ENCODE measurements at places on chromosomes 6 and 20. TPM values are rescaled to one million over a fixed set of nuclear protein-coding genes. Genes with fewer than 3 reads are reported as not detected.

Gene SNX9
- 38.0 TPM for total RNA-seq

Gene KCNS1
- total RNA-seq, result not detected

Gene GLP1R
- total RNA-seq, result not detected

Gene IGF2R
- total RNA-seq, result 64.8 TPM

Gene MUC21
- not detected for total RNA-seq

Gene GNMT
- 40.1 TPM for total RNA-seq

Gene SRC
- total RNA-seq, result 12.0 TPM

Gene TAB2
- 25.8 TPM for total RNA-seq

Gene PACSIN1
- total RNA-seq, result 0.06 TPM

Gene HTR1E
- not detected for total RNA-seq

Gene SSTR4
- not detected for total RNA-seq

GRCh38 chr20:13436530-13436929, 202.2 kb downstream of the TASP1 start:
- no peak for DNase-seq
- no peaks in the 10 kb centered on the region for H3K36me3 ChIP-seq
- no peak overlapping the region for H3K27ac ChIP-seq
- H3K4me1 ChIP-seq, result no peaks in the 10 kb centered on the region

DNA sequence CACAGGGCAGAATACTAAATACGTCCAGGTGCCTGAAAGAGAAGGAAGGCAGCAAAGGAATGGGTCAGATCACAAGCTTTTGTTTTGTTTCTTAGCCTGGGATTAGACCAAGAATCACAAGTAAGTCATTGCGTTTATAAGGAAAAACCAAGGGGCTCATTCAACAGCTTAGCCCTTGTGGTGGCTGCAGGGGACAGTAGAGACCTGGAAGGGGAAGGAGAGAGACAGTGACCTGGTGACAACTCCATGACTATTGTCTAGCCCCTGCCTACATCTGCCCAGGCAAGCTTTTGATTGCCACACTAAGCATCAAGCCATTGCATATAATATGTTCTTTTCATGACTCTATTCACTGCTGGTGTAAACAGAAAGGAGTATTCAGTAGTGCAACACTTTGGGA, 30.2 kb upstream of the TBC1D7 start:
- H3K27ac ChIP-seq, result no peak overlapping the region
- no peaks in the 10 kb centered on the region for H3K27me3 ChIP-seq
- H3K4me1 ChIP-seq, result no peaks in the 10 kb centered on the region
- no peak for DNase-seq
- H3K4me3 ChIP-seq, result no peak overlapping the region
- H3K36me3 ChIP-seq, result no peaks in the 10 kb centered on the region

GRCh38 chr6:106600329-106600728, 29.0 kb downstream of the RTN4IP1 start:
- DNase-seq, result no peak
- H3K36me3 ChIP-seq, result no peaks in the 10 kb centered on the region
- H3K4me1 ChIP-seq, result no peaks in the 10 kb centered on the region
- H3K4me3 ChIP-seq, result no peak overlapping the region
- H3K27me3 ChIP-seq, result no peaks in the 10 kb centered on the region

DNA sequence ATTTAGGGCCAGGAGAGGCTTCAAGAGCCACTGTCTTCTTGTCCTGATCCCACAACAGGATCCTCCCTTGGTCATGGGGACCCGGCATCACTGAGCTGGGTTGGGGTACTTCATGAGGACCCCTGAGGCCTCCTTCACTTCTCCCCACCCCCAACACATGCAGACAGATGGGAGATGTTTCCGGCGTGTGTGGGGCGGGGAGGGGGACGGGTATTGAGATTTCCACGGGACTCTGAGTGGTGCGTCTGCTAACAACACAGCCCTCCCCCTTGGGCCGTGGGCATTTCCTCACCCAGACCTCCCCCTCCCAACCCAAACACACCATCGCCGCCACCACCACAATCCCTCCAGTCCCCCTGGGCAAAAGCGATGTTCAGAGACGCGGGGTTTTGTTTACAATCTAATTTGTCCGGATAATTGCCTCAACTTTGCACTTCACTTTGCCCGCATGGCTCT, 906 bp upstream of the FOXP4 start:
- no peaks in the 10 kb centered on the region for H3K36me3 ChIP-seq
- peak overlapping the region; percentile 34 for H3K4me3 ChIP-seq
- H3K27me3 ChIP-seq, result no peaks in the 10 kb centered on the region
- no peak for DNase-seq
- H3K27ac ChIP-seq, result no peak overlapping the region

DNA sequence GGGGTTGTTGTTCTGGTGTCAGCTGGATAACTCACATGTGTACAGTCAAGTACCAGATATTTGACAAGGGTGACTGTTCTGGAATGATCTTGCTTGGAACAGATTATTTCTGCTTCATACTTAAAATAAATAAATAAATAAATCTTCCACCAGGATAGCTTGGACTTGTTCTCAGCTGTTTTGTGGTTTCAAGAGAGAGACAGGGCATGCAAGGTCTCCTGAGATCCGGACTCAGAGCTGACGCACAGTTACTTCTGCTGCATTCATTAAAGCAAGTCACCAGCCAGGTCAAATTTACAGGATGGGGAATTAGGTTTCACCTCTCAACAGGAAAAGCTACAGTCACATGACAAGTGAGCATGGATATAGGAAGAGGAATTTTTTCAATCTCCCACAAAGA, 285.0 kb upstream of the SPTLC3 start:
- no peak overlapping the region for H3K27ac ChIP-seq
- no peaks in the 10 kb centered on the region for H3K27me3 ChIP-seq
- no peak overlapping the region for H3K4me3 ChIP-seq
- no peaks in the 10 kb centered on the region for H3K36me3 ChIP-seq
- no peaks in the 10 kb centered on the region for H3K4me1 ChIP-seq
- no peak for DNase-seq

- H3K27ac ChIP-seq, result peak overlapping the region; percentile 97
- no peaks in the 10 kb centered on the region for H3K27me3 ChIP-seq
- H3K36me3 ChIP-seq, result no peaks in the 10 kb centered on the region
- DNase-seq, result no peak
- no peaks in the 10 kb centered on the region for H3K4me1 ChIP-seq
- peak overlapping the region; percentile 77 for H3K4me3 ChIP-seq
Observed at GRCh38 chr6:52574709-52575501, 2.0 kb downstream of the TRAM2 start.

DNA sequence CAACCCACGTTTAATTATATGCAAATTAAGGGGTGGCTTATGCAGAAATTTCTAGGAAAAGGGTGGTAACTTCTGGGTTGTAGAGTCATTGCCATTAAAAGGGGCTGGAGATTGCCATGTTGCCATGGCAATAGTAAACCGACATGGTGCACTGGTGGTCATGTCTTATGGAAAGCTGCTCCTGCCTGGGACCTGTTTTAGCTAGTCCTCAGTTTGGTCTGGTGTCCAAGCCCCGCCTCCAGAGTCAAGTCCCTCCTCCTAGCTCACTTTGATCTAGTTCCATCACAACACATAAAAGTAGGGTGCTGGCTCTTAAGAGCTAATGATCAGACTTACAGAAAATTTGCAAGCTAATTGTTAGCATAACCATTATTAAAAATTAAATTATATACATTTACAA, 5.3 kb downstream of the SLC22A2 start:
- no peaks in the 10 kb centered on the region for H3K27me3 ChIP-seq
- no peak overlapping the region for H3K4me3 ChIP-seq
- no peak for DNase-seq
- peak overlapping the region; percentile 89 for H3K27ac ChIP-seq

GRCh38 chr6:142845624-142846458, 99.1 kb downstream of the HIVEP2 start:
- H3K27me3 ChIP-seq, result no peaks in the 10 kb centered on the region
- H3K4me3 ChIP-seq, result peak overlapping the region; percentile 18
- H3K4me1 ChIP-seq, result peaks cover 30% of the 10 kb centered on the region
- no peaks in the 10 kb centered on the region for H3K36me3 ChIP-seq

- no peaks in the 10 kb centered on the region for H3K4me1 ChIP-seq
- DNase-seq, result no peak
- no peaks in the 10 kb centered on the region for H3K27me3 ChIP-seq
- no peaks in the 10 kb centered on the region for H3K36me3 ChIP-seq
- H3K27ac ChIP-seq, result no peak overlapping the region
Observed at GRCh38 chr20:44151621-44152416, 35.2 kb downstream of the JPH2 start.

DNA sequence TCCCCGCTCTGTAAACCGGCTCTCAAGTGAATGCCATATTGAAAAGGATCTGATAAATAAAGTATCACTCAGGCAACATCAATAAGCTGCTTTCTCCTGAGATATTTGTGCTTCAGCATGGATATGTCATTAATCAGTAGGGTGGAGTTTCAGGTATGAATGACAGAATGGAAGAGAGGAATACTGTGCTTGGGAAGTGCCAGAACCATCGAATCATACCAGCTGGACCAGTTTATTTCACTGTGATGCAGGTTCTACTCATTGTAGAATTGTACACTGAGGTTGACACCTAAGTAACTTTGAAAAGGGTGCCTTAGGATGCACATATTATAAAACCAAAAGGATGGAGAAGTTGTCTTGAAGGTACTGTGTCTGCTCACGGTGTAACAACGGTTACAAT, 17.9 kb upstream of the TBC1D7 start:
- H3K27ac ChIP-seq, result no peak overlapping the region
- DNase-seq, result no peak
- H3K4me3 ChIP-seq, result no peak overlapping the region
- H3K4me1 ChIP-seq, result no peaks in the 10 kb centered on the region
- H3K27me3 ChIP-seq, result no peaks in the 10 kb centered on the region
- no peaks in the 10 kb centered on the region for H3K36me3 ChIP-seq

DNA sequence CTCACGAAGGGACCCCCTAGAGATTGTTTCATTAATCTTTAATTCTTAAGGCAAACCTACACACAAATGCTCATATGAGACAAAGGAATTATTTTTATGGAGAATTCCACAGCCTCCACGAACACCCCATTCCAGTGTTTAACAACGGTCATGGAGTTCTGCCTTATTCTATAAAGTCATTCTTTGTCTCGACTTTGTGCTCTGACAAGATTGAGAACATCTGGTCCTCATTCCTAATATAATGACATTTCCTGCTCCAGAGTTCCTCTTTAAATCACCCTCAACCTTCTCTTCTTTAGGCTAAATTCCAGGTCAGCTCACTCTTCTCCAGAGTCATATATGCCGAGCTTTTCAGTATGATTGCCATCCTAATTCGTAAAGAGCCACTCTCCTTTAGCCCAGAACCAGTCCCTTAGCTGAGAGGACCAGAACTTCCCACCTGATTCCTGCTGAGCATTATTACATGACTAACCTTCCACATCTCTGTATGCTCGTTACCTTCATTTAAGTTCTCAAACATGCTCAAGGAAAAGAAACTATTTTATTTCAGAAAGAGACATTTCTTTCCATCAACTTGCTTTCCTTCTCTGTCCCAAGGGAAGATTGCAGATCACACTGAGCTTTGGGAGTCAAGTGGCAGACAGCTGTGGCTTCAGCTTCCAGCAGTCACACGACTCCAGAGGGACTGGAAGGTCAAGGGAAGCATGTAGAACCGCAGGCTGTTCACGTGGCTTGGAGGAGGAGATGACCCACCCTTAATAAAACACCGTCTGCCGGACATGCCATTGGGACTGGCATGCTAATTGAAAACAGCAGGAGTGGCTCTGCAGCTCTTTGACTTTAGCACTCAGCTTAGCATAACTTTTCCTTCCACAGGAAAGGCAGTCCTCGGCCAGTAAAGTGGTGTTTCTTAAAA, 467.1 kb upstream of the HSF2 start:
- no peak for DNase-seq
- H3K27me3 ChIP-seq, result no peaks in the 10 kb centered on the region
- no peak overlapping the region for H3K4me3 ChIP-seq
- no peak overlapping the region for H3K27ac ChIP-seq

DNA sequence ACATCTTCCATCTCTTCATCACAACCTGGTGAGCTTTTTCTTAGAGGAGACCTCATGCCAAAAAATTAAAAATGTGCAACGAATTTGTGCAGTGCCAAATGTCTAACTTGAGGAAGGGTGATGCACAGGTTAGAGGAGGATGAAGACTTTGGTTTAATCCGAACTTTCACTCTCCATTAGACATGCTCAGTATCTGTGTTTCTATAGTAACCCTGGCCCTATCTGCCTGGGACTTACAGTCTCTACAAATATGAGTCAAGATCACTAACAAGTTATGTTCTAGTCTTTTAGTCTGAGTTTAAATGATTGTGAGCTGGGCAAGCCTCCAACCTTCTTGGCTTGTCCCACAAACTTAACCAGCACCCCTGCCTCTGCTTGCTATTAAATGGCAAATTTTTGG, 377.0 kb downstream of the BMP2 start:
- H3K36me3 ChIP-seq, result no peaks in the 10 kb centered on the region
- no peaks in the 10 kb centered on the region for H3K4me1 ChIP-seq
- no peaks in the 10 kb centered on the region for H3K27me3 ChIP-seq
- H3K27ac ChIP-seq, result no peak overlapping the region

- H3K4me3 ChIP-seq, result no peak overlapping the region
- no peaks in the 10 kb centered on the region for H3K36me3 ChIP-seq
- H3K27me3 ChIP-seq, result no peaks in the 10 kb centered on the region
- H3K4me1 ChIP-seq, result no peaks in the 10 kb centered on the region
- no peak overlapping the region for H3K27ac ChIP-seq
Observed at GRCh38 chr20:9375221-9375681, 139.1 kb upstream of the LAMP5 start.

GRCh38 chr6:113496166-113496565, 361.0 kb upstream of the MARCKS start:
- no peaks in the 10 kb centered on the region for H3K36me3 ChIP-seq
- H3K27me3 ChIP-seq, result no peaks in the 10 kb centered on the region
- no peak for DNase-seq

- no peak for DNase-seq
- H3K4me3 ChIP-seq, result no peak overlapping the region
- H3K4me1 ChIP-seq, result no peaks in the 10 kb centered on the region
- H3K27me3 ChIP-seq, result no peaks in the 10 kb centered on the region
Observed at GRCh38 chr6:67190733-67191132, 1444.3 kb upstream of the ADGRB3 start.

Data from right lobe of liver (tissue), 6 donors.